ENCODE measurements at places on chromosomes 16 and 17. TPM values are rescaled to one million over a fixed set of nuclear protein-coding genes. Genes with fewer than 3 reads are reported as not detected.

GRCh38 chr17:15492791-15493692 lies 25.6 kb upstream of the CDRT4 start:
- DNase-seq = no peak

DNA sequence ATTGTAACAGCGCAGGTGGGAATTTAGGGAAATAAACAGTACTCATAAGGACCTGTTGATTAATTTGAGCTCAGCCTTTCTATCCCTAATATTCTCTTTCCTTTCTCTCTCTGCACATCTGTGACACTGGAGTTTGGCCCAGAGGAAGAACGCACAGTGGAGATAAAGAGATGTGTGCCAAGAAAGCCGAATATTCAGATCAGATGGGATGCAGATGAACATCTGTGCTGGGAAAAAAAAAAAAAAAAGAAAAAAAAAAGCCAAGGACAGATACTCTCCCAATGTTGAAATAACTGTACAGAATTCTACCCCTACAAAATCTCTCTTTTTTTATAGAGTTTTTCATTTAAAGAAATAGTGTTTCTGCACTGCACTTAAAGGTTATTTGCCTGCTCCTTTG lies 485.4 kb downstream of the KCNJ2 start:
- DNase-seq = no peak

DNA sequence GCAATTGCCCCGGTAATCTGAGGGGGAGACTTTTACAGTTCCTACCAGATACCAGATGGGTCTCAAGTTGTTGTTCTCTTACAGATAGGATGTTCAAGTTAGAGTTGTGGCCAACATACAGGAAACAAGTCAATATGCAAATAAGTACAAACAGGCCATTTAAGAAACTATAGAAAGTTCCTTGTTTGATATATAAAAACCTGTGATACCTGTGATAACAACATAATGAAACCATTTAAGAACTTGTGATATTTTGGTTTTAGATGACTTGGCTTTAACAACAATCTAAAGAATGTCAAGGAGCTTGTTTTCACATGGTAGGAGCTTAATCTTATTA lies 16.8 kb downstream of the CDR2 start:
- no peak for DNase-seq

DNA sequence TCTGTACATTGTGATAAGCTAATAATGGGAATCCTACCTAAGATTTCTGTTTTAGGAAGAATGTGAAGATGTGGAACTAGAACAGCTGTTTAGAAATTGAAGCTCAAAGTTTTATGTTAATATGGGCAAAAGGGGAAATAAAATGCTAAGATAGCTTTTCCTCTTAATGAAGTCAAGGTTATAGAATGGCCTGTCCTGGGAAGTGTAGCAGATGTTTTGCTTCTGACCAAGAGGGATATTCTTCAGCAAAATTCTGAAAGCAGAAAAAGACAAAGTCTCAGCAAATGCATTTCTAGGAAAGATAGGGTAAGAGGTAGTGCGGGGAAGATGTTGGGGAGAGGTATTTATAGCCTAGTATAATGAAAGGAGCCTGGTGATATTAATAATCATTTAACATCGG lies 13.1 kb downstream of the MAP3K3 start:
- no peak for DNase-seq

GRCh38 chr16:12871784-12872183 lies 29.6 kb upstream of the SHISA9 start:
- no peak for DNase-seq

The C16orf92 gene
- total RNA-seq = not detected

All from activated naive CD8-positive, alpha-beta T cell treated with anti-CD3 and anti-CD28 coated beads, Interleukin-2, amount 10 ng/mL, durations not matched to agents 7 days and 5 days (primary cell).